ENCODE measurements at places on chromosomes 5 and 9.

GRCh38 chr5:9396285-9396770 is 149.5 kb downstream of the SEMA5A start:
- no peak for DNase-seq

DNA sequence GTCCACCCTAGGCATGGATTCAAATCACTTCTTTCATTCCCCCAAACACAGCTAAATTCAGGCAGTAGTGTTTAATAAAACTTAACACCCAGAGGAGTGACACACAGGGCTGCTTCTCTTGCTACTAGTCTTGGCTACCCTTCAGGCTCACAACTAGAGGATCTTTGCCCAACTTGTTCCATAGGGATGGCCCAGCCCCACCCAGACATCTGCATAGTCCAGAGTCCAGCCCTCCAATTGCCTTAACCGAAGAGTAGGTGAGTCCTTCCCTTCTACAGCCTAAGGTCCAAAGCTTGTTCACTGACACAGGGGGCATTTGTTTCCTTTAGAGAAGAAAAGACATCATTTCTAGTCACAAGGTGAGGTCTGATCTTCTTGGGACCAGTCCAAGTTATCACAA is 15.2 kb upstream of the RXFP3 start:
- no peak for DNase-seq

DNA sequence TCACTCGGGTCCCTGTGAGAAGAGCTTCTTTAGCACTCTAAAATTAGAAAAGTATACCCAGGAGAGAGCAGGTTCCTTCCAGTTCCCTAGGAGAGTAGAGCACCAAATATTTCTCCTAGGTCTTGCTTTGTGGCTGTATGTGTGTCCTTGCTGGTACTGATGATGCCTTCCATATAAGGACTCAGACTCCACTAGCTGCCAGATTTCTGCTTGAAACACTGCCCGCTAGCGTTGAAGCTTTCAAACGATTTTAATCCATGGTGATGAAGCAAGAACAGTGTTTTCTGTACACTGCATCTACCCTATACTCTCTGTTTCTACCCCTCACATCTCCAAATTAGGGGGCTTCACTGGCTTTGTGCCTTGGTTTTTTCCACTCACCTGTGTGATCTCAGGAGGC is 2.4 kb upstream of the SMC2 start:
- DNase-seq: peak; percentile 67

DNA sequence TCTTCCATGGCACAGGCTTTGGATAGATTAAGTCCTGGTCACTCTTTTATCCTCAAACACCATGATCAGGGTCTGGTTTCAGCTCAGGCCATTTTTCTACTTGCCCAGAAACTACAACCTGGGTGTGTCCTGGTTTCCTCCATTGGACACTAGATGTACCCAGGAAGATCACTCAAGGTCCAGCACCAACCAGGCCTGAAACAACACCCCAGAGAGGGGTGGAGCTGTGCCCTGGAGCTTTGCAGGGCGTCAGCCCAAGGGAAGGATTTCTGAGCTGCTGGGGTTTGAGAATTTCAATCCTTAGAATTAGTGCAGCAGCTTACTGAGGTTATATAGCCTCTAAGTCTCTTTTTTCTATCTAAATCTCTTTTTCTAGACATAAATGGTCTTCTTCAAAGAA is 722.0 kb downstream of the MTRR start:
- no peak for DNase-seq

DNA sequence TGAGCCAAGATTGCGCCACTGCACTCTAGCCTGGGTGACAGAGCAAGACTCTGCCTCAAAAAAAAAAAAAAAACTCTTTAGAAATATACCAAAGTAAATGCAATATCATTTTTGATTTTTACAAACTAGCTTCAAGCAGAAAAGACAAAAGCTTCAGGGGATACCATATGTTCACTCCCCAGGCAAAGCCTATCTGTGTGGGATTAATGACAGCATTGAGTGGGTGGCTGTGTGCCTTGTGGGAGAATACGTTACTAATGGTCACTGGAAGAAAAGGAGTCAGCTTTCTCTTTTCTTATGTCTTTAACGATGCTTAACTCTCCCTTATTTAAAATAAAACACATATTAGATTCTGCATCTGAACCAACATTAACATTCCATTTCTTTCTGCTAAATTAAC is 1.9 kb downstream of the PCA3 start:
- DNase-seq: no peak

GRCh38 chr5:31981361-31981945 is 192.7 kb downstream of the GOLPH3 start:
- DNase-seq: no peak

DNA sequence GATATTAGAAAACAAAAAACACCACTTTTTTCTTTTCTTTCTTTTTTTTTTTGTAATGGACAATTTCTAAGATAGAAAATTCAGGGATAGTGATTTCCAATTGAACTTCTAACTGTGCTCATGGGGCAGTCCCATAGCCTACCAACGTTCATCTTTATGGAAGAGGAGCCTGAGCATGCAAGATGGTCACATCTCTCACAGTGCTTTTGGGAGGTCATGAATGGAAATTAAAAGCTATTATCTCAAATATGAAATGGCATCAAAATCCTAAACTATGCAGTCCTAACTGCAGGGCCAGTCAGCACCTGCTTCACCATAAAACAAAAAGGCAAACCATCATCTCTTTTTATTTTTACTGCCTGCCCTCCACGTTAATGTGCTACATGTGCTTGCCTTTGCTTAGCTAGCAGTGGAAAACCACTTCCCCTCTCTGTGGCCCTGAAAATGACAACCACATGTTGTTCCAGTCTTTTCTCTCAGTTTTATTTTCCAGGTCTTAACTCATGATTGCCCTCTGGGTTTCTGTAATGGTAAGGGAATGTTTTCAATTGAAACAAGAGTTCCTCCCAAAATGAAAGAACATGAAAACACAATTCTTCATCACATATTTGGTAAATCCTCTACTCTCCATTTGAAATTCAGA is 16.7 kb downstream of the IFNB1 start:
- peak; percentile 14 for DNase-seq

DNA sequence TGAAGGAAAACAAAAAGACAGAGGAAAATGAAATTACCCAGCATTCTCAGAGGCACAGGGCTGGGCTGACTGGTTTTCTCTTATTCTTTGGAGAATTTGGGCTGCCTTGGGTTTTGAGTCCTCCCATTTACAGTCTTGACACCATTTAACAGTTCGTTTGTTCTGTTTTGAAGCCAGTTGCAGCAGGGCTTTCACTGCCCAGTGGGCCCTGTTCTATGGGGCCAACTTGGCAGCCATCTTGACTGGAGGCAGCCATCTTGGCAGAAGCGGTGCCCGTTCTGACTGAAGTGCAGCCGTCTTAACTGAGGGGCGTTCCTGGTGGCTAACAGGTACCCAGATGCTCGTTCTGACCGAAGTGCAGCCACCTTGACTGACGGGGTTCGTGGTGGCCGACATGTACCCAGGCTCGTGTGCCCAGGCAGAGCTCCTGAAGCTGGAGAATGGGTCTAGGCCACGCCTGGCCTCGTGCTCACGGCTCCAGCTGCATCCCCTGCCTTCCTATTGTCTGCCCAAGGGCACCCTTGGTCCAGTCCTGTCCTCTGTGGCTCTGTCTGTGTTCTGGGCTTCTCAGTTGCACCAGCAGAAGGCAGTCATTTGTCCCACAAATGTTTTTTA is 164.4 kb downstream of the GAPVD1 start:
- DNase-seq: no peak

GRCh38 chr5:1836891-1837880 is 36.0 kb downstream of the NDUFS6 start:
- no peak for DNase-seq

DNA sequence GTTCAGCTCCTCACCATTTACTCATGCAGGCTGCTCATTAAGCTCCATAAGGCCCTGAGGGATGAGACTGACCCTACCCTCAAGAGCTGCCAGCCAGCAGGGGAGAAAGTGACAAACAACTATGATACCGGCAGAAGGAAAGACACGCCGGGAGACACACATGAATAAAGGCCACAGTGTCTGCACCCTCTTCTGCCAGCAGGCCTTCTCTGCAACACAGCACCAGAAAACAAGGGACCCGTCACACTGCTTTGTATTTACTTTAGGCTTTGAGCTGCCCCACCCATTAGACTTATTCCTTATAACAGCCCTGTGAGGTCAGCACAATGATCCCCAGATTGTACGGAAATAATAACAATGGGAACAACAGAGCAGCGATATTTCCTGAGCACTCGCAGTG is 7.2 kb downstream of the GABBR2 start:
- DNase-seq: no peak

DNA sequence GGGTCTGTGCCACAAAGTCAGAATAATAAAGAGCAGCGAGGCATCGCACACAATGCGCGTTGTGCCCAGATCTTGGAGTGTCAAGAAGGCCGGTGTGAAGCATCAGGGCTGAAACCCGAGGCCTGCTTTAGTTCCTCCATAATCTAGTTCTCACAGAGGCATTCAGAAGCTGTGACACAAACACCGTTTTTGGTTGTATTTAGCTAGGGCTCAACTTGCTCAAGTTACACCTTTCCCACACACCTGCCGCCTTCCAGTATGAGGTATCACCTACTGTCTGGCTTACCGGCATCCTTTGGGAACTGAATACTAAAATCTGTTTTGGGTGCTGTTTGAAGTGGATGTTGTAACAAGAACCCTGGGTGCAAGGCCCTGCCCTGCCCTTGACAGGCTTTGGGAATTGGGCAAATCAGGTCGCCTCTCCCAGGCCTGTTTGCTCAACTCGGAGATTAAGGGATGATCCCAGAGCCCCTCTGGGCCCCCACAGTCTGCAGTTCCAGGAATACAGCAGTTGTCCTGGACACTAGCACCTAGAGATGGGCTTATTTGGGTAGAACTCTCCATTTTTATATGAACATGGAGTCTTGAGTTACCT is 27.0 kb downstream of the SLC25A25 start:
- DNase-seq: no peak

DNA sequence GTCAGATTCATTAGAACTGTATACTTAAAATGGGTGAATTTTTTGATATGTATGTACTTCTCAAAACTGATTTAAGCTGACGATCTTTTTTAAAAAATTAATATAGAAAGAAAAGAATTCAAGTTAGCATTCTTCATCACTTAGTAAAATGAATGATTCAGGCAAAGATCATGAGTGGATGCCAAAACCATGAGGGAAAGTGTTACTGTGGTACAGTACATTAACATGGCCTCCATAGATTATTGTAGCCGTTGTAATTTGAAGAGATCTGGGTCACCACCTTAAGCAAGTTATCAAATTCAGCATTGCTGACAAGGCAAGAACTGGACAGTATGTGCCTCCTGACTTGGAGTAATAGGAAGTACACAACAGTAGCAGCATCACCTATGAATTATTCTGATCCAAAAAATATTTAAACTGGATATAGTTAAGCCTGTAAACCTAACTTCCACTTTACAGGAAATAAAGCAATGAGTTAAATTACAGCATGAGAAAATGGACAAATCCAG is 29.7 kb downstream of the C9orf85 start:
- peak; percentile 22 for DNase-seq

GRCh38 chr5:173514661-173515060 is 101.8 kb downstream of the BOD1 start:
- DNase-seq: no peak

DNA sequence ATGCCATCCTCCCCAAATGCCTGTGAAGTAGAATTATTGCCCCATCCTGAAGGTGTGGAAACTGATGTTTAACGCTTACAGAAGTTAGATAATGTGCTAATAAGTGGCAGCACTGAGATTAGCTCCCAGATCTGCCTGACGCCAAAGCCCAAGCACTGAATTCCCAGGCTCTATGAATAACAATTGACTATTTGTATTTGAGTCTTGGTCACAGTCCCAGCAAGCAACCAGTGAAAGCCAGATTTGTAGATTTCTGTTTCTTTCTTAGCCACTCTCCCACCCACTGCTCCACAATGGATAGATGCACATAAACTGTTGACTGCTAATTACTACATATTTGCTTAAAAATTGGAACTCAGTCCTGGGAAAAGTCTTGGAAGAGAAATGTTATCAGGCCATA is 34.4 kb downstream of the FAM240B start:
- DNase-seq: no peak

Measured in brain microvascular endothelial cell (primary cell).